ENCODE measurements at places on chromosomes 2 and 18.

GRCh38 chr18:55110436-55110835, 151.2 kb upstream of the CCDC68 start:
- DNase-seq = no peak

GRCh38 chr2:104577143-104577542, 276.8 kb upstream of the POU3F3 start:
- no peak for DNase-seq

- DNase-seq = peak; percentile 93
Observed at GRCh38 chr2:139122711-139123158, 342.5 kb upstream of the NXPH2 start.

DNA sequence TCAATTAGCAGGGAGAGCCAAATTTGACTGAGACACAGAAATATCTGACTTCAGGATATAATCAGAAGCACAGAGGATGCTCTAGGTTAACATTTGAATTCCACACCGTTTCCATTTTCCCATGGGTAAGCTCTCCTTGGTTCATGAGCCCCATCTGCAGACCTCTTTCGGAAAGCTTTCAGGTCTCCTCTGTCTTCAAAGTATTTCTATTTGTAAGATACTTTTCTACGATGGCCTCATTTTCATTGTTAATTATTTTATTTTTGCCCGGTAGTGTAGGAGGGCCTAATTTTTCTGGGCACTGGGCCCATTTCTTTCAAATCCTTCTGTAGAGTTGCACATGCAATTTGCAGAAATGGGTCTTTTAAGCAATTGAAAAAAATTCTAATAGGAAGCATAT, 53.8 kb downstream of the LRPPRC start:
- no peak for DNase-seq

GRCh38 chr2:151344906-151345305, 12.5 kb upstream of the TNFAIP6 start:
- DNase-seq = no peak

GRCh38 chr2:101047774-101048173, 45.7 kb downstream of the RPL31 start:
- DNase-seq = no peak

GRCh38 chr2:41414486-41415230, 633.2 kb upstream of the PKDCC start:
- peak; percentile 32 for DNase-seq

DNA sequence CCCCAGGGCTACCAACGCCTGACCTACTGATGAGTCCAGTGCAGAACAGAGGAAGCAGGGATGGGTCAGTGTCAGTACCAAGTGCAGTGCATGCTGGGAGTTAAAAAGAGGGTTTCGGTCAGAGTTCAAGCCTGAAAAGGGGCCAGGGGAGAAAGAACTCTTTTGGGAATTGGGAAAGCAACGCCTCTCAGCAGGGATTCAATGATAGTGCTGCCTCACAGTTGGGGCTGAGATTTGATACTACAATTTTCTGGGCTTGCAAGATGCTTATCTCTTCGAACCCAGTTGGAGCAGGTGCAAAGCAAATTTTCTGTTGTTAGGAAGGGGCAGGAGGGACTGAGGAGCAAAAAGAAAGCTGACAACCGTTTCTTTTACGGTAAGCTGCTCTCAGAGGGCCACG, 82.6 kb downstream of the CERKL start:
- DNase-seq = no peak

DNA sequence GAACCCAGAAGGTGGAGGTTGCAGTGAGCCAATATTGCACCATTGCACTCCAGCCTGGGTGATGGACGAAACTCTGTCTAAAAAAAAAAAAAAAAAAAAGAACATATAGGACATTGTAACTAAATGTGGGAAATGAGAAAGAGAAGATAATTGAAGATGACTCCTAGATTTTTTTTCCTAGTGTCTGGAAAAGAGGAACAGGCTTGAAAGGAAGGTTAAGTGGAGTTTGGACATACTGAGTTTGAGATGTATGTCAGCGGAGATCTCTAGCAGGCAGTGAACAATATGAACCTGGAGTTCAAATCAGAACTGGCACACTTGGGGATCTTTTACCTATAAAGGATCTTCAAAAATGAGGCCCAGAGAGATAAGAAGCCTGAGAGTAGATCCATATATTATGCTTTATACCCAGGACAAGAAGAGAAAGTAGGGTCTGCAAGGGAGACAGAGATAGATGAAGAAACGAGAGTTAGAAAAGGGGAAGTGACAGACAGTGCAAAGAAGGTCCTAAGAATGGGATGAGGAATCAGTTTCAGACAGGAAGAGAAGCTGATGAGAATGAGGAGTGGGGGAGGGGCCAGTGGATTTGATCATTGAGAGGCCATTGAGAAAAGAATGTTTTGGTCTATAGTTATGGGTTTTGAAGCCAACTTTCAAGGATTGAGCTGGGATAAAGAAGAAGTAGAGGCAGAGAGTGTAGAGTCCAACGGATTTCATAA, 46.9 kb upstream of the CD28 start:
- DNase-seq = no peak

GRCh38 chr18:67926929-67927864, 410.7 kb upstream of the DSEL start:
- DNase-seq = no peak
